Activated naive CD4-positive, alpha-beta T cell (primary cell): ENCODE measurements at places on chromosomes 1 and 21.

- no peak for DNase-seq
Measured at GRCh38 chr1:110945626-110946025, 18.1 kb downstream of the LRIF1 start.

DNA sequence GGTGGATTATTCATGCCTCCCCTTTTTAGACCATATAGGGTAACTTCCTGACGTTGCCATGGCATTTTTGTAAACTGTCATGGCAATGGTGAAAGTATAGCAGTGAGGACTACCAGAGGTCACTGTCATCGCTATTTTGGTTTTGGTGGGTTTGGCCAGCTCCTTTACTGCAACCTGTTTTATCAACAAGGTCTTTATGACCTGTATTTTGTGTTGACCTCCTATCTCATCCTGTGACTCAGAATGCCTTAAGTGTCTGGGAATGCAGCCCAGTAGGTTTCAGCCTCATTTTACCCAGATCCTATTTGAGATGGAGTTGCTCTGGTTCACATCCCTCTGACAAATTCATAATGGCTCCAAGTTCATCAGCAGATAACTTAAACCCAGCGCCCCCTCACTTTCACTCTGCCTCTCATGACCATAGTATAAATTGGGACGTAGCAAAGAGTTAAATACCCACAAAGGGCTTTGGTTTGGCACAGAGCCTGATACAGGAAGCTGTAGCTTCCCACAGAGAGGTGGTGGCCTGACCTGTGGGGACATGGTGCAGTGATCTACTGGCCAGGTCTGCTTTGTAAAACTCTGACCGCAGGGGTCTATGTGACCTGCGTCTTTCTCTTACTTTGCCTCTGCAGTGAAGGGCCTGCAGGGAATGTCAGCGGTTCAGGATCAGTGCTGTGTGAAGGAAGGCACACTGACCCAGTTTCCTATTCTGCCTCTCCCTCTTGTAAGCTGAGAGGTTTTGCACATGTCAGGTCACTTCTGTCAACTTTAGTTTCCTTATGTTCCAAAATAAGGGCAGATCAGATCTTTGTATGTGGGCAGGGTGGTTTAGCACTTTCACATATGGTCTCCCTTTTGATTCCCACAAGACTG, 78.1 kb upstream of the ZNF644 start:
- no peak for DNase-seq

GRCh38 chr1:240999826-241000225, 357.2 kb downstream of the RGS7 start:
- no peak for DNase-seq

DNA sequence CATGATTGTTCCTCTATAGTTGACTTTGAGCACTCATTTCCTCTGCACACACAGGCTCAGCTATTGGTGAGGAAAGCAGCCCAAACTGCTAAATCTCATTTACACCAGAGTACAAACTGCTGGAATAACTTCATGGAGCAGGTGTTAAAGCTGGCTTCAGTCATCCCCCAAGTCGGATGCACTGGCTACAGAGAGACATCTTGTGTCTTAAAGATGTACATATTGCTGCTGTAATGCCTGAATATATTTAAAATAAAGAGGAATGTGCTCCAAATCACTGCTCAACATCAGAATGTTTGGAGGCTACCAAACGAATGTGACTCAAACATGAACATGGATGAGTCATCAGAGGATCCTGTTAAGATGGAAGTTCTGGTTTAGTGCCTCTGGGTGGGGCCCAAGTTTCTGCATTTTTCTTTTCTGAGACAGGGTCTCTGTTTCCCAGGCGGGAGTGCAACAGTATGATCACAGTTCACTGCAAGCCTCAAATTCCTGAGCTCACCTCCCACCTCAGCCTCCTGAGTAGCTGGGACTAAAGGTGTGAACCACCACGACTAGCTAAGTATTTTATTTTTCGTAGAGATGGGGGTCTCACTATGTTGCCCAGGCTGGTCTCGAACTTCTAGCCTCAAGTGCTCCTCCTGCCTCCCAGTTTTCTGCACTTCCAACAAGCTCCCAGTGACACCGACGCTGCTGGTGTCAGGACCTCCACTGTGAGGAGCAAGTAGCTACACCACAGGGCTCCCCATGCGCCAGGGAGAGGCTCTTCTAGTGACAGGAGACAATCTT, 79.0 kb upstream of the KRTAP19-8 start:
- DNase-seq, result no peak

DNA sequence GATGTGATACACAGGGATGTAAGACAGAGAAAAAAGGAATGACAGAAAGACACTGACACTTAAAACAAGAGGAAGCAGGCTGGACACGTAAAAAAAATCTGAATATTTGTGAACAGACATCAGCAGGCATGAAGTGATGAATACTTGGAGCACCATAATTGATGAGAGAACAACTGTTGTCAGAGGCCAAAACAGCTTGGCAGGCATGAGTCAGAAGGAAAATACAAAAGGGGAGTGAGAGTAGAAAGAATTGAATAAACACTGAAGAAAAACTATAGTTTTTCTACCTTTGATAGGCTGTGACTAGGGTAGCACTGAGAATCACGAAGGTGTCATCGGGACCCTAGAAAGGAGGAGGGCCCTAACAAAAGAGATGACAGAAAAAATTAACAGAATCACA, 21.6 kb upstream of the GUCA2A start:
- DNase-seq, result no peak
